ENCODE measurements at places on chromosomes 5 and 9.

GRCh38 chr5:115798252-115798651 lies 18.2 kb downstream of the CDO1 start:
- no peak for DNase-seq

DNA sequence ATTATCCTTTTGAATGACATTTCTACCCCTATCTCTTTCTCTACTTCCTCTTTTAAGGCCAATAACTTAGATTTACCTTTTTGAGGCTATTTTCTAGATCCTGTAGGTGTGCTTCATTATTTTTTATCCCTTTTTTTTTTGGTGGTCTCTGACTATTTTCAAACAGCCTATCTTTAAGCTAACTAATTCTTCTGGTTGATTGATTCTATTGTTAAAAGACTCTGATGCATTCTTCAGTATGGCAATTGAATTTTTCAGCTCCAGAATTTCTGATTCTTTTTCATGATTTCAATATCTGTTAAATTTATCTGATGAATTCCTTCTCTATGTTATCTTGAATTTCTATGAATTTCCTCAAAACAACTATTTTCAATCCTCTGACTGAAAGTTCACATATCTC lies 7.4 kb upstream of the SLC36A3 start:
- no peak for DNase-seq

- DNase-seq = peak; percentile 90
Observed at GRCh38 chr5:39100851-39101396, 26.7 kb upstream of the RICTOR start.

GRCh38 chr5:33557605-33558004 lies 116.8 kb downstream of the TARS1 start:
- no peak for DNase-seq

DNA sequence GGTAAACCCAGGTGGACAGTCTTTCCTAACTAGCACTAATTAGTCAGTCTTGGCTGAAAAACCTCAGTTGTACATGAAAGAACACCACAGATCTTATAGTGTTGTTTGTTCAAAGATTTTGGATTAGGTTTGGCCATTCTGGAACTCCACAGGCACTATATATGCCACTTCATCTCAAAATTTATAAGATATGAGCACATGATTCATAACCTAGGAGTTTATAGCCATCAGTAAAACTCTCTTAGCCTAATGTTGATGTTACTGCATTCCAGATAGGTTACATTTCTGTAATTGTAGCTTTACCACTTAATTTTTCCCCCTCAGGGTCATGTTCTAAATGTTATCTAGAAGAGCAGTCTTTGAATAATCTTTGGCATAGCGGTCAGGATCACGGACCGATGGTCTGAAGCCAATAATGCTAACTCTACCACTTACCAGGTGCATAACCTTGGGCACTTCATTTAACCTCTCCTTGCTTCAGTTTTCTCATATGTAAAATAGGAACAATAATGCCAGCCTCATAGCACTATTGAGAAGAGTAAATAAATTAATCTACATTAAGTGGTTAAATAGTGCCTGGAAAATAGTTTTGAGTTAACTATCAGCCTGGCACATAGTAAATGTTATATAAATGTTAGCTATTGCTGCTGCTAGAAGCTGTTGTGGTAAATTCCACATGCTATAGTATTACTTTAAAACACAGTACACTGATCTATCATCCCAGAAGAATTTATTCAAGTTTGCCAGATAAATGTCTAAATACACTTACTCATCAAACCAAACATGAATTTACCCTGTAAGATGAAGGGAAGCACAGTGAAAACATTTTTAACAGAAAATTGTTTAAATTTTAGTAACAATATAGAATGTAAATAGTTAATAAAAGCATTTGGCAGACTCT lies 743.9 kb downstream of the NR2F1-AS1 start:
- DNase-seq = no peak

DNA sequence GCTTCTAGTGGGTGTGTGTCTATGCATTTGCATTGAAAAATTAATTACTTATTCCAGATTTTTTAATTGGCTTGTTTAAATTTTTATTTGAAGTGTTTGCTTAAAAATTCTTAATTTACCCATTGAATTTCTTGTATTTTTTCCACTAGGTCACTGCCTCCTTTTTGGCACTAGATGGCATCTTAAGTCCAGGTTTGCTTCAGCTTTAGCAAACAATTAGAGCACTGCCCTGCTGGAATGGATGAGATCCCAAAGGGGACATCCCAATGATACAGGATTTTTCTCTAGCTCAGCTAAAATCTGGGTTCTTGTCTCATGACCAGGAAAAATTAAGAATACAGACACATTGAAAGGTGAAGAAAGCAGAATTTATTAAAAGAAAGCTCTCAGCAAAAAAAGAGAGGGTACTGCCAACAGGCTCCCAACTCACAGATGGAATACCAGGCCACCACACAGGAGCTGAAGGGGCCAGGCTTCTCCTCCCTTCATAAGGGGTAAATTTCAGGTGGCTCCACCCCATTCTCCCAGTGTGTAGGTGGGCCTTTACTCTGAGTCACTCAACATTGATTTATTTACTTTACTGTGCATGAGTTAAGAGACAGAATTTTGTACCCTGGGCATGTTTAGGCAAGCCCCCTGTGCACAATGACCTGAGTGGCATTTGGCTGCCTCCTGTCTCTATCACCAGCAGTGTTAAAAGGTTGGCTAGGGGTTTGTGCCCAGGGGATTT lies 532.4 kb downstream of the ANXA1 start:
- peak; percentile 8 for DNase-seq

Data from NCI-H460 (cell line).